CD4-positive, alpha-beta memory T cell (primary cell): ENCODE measurements at places on chromosomes 4 and X. TPM values are rescaled to one million over a fixed set of nuclear protein-coding genes. Genes with fewer than 3 reads are reported as not detected.

Gene FAM114A1
- total RNA-seq, result 0.09 TPM

Gene DUSP21
- total RNA-seq, result not detected

Gene LAGE3
- 18.5 TPM for total RNA-seq

Gene MCF2
- total RNA-seq, result 0.55 TPM

Gene TMEM35A
- total RNA-seq, result not detected

Gene TXLNG
- 17.8 TPM for total RNA-seq

Gene GLRA3
- total RNA-seq, result not detected

Gene LRIT3
- total RNA-seq, result 0.33 TPM

Gene ARMCX6
- total RNA-seq, result 36.6 TPM

Gene SLC25A6
- 249 TPM for total RNA-seq

Gene EDA2R
- 1.2 TPM for total RNA-seq

Gene SCML1
- total RNA-seq, result 14.4 TPM

Gene XPNPEP2
- 0.32 TPM for total RNA-seq

Gene PABPC1L2A
- total RNA-seq, result not detected

Gene KDR
- total RNA-seq, result not detected

Gene NDP
- not detected for total RNA-seq

Gene CXXC4
- total RNA-seq, result 0.08 TPM

Gene MAP3K15
- not detected for total RNA-seq

Gene MAGEA2B
- total RNA-seq, result not detected

Gene SLC25A53
- total RNA-seq, result 20.9 TPM

Gene P2RY4
- 0.35 TPM for total RNA-seq

Gene CAMK2D
- total RNA-seq, result 32.1 TPM

Gene TMEM128
- total RNA-seq, result 20.7 TPM

Gene DCX
- total RNA-seq, result not detected

Gene SSX3
- not detected for total RNA-seq

Gene DRD5
- total RNA-seq, result not detected

Gene SMIM43
- not detected for total RNA-seq

Gene HSFX2
- 0.64 TPM for total RNA-seq

Gene PLXNB3
- not detected for total RNA-seq

Gene SH3RF1
- not detected for total RNA-seq

Gene TBC1D9
- total RNA-seq, result 0.38 TPM

Gene GASK1B
- total RNA-seq, result 0.70 TPM

Gene QRFPR
- not detected for total RNA-seq

Gene CT45A1
- total RNA-seq, result not detected

Gene AVPR2
- total RNA-seq, result not detected

Gene GPM6B
- total RNA-seq, result not detected

Gene ADD1
- 293 TPM for total RNA-seq

Gene TBX22
- not detected for total RNA-seq

Gene MAGEA1
- not detected for total RNA-seq

Gene PCDH10
- total RNA-seq, result not detected

Gene TSPAN7
- total RNA-seq, result 0.72 TPM

Gene SULT1B1
- 7.6 TPM for total RNA-seq

Gene AMOT
- 4.4 TPM for total RNA-seq

Gene GRIA2
- not detected for total RNA-seq

Gene MAGEA8
- not detected for total RNA-seq

Gene KIAA1210
- total RNA-seq, result not detected

Gene CXCL11
- total RNA-seq, result not detected

Gene HTR2C
- total RNA-seq, result not detected

Gene BGN
- total RNA-seq, result not detected

Gene C4orf54
- not detected for total RNA-seq

Gene PNMA6A
- total RNA-seq, result 0.23 TPM

Gene MAGEA3
- total RNA-seq, result not detected

Gene GYPA
- total RNA-seq, result not detected

Gene UGT2A1
- not detected for total RNA-seq

Gene PRPS1
- 61.3 TPM for total RNA-seq

Gene FGFR3
- 0.67 TPM for total RNA-seq

Gene GAGE1
- not detected for total RNA-seq

Gene STARD8
- 0.47 TPM for total RNA-seq

Gene CXorf49
- not detected for total RNA-seq
